WTC11 (cell line): ENCODE measurements at places on chromosomes 1 and 21. TPM values are rescaled to one million over a fixed set of nuclear protein-coding genes. Genes with fewer than 3 reads are reported as not detected.
A peak's percentile ranks its signal among the peaks of the same experiment; 100 is the strongest.

SHISA4 gene
- 6.3 to 9.9 TPM (median 8.1 TPM) in 3 replicates for total RNA-seq

CSMD2 gene
- 13.2 to 14.0 TPM (median 13.9 TPM) in 3 replicates for total RNA-seq

BARHL2 gene
- not detected in 3 replicates for total RNA-seq

CD1E gene
- not detected in 3 replicates for total RNA-seq

TFF3 gene
- 2.9 to 4.2 TPM (median 3.5 TPM) in 3 replicates for total RNA-seq

DNA sequence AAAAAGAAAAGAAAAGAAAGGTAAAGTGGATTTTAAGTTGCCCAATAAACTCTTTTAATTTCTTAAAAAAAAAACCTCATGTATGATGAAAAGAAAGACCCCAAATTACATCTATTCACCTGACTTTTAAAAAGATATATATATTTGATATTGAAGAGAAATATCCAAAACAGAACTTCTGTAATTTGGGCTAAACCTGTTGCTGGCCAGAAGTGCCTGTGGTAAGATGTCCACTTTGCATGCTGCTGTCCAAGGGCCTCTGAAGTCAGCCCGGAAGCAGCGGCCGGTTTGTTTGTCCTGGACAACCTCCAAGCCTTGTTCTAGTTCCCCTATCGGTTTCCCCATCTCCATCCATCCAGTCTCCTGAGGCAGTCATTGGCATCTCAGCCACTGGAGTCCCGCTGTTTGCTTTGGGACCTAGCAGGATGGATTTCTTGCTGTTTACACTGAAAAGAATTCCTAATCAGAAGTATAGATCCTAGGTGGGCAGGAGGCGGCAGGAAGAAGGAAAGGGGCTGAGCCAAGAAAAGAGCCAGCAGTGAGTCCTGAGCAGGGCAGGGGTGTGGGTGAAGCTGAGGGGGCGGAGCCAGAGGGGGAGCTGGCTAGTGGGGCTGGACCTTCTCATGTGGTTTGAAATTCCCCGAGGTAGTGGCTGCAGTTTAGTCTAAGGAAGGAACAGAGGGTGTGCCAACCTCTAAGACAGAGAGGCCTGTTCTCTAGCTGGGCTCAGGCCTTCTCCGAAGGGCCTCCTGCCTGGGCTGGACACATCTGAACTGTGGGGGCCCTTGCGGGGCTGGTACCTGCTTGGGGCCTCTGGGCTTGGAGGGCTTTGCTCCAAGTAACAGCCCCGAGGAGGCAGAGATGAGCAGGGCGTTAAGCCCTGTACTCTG, 3.3 kb downstream of the NCMAP start:
- peak; percentile 68 for DNase-seq

GRCh38 chr1:212980123-212980785, 29.9 kb downstream of the VASH2 start:
- DNase-seq, result peak; percentile 39

DNA sequence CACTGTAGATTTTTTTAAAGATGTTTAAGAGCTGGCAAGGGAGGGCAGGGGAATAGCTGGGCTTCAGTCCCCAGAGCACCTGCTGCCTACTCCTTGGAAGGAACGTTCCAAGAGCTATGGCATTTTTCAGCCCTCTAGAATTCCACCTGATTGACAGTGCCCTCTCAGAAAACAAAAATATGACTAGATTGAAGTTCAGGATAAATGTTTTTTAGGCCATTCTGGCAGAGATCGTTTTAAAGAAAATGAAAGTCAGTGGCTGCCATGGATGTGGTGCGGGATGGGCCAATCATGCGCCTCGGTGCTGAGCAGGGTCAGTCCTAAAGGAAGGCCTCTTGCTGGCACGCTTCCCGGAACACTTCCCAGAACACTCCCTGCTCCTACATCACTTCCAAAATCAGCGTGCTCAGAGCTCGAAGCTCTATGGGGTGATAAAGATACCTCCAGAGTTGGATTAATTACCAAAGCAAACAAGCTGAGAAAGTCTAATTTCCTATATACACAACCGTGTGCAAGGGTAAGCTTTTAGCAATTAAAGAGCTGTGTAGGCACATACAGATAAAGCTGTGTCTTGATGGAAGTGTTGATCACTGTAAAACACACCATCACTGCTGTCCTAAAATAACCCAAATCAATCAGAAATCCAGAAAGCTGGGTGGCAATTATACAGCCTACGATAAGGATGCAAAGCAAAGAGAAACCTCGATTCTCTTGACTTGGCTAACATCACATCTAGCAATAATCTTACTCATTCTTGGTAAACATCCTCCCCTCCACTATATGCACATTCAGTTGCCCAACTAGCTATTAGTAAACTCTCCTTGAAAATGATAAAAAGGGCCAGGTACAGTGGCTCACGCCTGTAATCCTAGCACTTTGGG, 34.6 kb downstream of the TGFBR3 start:
- DNase-seq, result no peak
